ENCODE measurements at places on chromosomes 16 and 17.

GRCh38 chr17:51355441-51356410 lies 95.4 kb downstream of the UTP18 start:
- DNase-seq = no peak

GRCh38 chr16:75987323-75987722 lies 261.0 kb upstream of the CPHXL start:
- no peak for DNase-seq

DNA sequence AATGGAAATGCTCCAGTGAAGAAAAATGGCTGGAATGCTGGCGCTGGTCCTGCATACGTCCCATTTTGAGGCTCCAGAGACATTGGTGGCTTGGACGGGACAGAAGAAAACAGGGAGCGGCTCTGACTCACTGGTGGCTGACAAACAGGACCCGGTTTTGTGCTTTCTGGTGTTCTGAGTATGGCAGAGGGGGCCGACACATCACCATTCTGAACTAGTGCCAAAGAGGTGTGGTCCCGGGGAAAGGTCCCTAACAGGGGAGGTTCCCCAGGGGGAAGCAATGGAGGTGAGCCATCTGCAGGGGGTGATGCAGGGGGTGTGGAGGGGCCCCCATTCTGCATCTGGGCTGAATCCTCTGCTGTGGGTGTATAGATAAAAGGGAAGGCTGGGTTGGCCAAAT lies 8.3 kb downstream of the ANKRD40 start:
- no peak for DNase-seq

DNA sequence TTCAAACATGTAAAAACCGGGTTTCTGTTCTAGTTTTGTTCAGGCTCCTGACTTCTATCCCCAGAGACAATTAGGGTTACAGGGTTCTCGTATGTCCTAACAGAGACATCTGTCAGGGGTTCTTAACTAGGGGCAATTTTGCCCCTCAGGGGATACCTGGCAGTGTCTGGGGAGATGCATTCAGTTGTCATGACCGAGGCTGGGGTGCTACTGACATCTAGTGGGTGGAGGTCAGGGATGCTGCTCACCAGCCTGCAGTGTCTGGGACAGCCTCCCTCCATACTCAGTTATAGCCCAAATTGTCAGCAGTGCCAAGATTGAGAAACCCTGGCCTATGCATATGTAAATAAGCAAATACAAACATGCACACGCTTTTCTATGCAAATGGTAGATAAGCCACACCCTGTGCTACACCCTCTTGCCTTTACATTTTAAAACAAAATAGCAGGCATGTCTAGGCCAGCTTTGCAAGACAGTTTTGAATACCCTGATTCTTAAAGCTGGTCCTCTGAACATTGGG lies 37.4 kb downstream of the CLEC16A start:
- no peak for DNase-seq

DNA sequence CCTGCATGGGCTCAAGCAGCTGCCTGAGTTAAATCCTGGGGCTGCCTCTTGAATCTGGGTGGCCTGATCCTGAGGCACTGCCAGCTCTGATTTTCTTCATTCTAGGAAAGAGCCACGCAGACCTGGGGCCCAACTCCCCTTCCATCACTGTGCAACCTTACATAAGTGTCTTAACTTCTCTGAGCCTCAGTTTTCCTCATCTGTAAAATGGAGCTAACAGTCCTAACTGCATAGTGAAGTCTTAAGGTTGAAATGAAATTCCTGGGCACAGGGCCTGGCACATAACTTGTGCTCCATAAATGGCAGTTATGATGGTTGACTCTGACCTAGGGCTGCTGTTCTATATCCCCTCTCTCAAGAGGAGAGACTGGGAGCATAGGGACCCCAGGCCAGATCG lies 236.6 kb downstream of the GSG1L start:
- DNase-seq = no peak

DNA sequence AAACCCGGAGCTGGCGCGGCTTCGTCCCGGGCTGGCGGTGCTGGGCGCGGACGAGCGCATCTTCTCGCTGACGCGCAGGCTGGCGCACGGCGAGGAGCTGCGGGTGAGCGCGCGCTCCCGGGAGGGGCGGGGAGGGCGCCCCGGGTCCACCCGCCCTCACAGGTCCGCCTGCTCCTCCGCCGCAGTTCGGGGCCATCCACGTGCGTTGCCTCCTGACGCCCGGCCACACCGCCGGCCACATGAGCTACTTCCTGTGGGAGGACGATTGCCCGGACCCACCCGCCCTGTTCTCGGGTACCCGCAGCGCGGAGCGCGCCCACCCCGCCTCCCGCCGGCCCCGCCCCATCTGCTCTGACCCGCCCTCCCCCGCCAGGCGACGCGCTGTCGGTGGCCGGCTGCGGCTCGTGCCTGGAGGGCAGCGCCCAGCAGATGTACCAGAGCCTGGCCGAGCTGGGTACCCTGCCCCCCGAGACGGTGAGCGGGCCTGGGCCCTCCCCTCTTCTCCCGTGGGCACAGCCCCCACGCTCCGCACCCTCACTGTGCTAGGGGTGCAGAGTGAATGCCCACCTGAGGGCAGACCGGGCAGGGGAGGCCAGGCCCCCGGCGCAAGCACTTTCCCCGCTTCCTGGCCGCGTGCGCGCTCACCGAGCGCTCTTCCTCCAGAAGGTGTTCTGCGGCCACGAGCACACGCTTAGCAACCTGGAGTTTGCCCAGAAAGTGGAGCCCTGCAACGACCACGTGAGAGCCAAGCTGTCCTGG lies 1.4 kb downstream of the HAGHL start:
- DNase-seq = no peak

Data from smooth muscle cell of the brain vasculature (primary cell).